ENCODE measurements at places on chromosomes 5 and 9. TPM values are rescaled to one million over a fixed set of nuclear protein-coding genes. Genes with fewer than 3 reads are reported as not detected.

SPDL1 gene
- 9.4 TPM for total RNA-seq

SLC6A3 gene
- not detected for total RNA-seq

HTR1A gene
- not detected for total RNA-seq

MACROH2A1 gene
- 303 TPM for total RNA-seq

CDH9 gene
- not detected for total RNA-seq

ACOT12 gene
- not detected for total RNA-seq

ZFP2 gene
- total RNA-seq, result 1.5 TPM

BTNL8 gene
- not detected for total RNA-seq

NADK2 gene
- total RNA-seq, result 23.4 TPM

CD74 gene
- 6.7 TPM for total RNA-seq

MOB3B gene
- total RNA-seq, result 0.85 TPM

ROR2 gene
- total RNA-seq, result 0.24 TPM

THBS4 gene
- 0.24 TPM for total RNA-seq

PALM2AKAP2 gene
- total RNA-seq, result 8.2 TPM

IGIP gene
- 5.1 TPM for total RNA-seq

SOHLH1 gene
- not detected for total RNA-seq
